ENCODE measurements at places on chromosomes 5 and 9.

DNA sequence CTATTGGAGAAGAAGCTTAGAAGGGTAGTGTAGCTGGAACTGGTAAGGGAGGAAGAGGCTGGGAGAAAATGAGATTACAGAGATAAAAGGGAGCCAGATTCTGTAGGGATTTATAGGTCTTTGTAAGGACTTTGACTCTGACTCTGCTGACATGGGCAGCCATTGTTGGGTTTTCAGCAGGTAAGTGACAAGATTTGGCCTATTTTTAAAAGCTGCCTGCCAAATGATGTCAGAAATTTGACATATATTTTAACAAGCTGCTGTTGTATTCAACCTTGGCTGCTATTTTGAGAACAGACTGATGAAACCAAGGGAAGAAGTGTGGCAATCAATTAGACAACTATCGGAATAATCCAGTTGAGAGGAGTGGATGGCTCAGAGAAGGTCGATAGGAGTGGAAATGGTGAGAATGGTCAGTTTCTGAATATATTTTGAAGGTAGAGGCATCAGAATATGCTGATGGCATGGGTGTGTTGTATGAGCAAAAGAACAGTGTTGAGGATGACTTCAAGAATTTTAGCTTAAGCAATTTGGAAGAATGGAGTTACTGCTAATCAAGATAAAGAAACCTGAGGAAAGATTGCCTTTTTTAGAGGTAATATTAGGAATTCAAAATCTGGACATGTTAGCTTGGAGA lies 56.8 kb downstream of the KCTD16 start:
- DNase-seq: no peak

- DNase-seq: peak; percentile 88
These were observed 29.5 kb downstream of the CAST start for GRCh38 chr5:96691503-96692303.

DNA sequence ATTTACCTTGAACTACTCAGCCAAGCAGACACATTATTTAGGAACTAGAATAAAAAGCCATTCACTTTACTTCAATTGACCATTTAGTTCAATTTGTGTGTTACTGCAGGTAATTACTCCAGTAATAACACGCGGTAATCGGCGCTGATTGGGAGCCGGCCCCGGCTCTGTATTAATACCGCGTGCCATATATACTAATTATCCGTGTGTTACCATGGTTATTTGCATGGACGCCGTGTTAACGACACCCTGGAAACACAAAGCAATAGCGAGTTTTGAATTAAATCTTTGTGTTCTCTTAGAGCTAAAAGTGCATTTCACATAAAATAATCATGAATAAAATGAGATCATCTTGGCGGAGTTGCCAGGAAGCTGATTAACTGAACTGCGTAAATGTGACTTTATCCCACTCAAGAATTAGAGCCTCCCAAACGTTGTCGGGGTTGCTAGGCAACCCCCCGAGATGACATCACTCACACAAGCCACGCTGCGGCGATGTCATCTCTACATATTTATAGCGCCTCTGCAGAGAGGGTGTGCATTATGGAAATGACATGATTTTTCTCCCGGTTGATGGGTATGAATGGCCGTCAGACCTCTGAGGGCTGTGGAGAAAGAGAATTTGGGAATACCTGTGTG lies 41.4 kb upstream of the RNU6ATAC start:
- DNase-seq: peak; percentile 75

- no peak for DNase-seq
These were observed 182.2 kb downstream of the TAF11L14 start for GRCh38 chr5:17816505-17816904.

GRCh38 chr9:123113185-123113584 lies 79.7 kb downstream of the GPR21 start:
- DNase-seq: no peak

- no peak for DNase-seq
These were observed 32.0 kb downstream of the CKMT2 start for GRCh38 chr5:81265101-81265500.

DNA sequence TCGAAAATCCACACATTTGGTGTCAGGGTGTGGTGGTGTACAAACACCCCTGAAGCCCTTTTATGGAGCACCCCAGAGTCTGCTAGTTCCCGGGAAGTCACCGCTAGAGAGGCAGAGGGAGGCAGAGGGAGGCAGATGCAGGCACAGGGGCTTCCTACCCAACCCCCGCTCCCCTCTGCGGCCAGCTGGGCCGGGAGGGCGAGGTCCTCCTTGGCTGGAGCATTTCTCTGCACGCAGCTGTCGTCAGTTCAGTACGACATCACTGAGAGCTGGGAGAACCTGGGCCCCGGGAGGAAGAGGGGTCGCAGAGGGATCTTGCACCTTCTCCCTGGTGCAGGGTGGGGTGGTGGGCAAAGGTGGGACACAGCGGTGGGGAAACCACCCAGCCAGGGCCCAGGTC lies 15.8 kb upstream of the UBAC1 start:
- no peak for DNase-seq

DNA sequence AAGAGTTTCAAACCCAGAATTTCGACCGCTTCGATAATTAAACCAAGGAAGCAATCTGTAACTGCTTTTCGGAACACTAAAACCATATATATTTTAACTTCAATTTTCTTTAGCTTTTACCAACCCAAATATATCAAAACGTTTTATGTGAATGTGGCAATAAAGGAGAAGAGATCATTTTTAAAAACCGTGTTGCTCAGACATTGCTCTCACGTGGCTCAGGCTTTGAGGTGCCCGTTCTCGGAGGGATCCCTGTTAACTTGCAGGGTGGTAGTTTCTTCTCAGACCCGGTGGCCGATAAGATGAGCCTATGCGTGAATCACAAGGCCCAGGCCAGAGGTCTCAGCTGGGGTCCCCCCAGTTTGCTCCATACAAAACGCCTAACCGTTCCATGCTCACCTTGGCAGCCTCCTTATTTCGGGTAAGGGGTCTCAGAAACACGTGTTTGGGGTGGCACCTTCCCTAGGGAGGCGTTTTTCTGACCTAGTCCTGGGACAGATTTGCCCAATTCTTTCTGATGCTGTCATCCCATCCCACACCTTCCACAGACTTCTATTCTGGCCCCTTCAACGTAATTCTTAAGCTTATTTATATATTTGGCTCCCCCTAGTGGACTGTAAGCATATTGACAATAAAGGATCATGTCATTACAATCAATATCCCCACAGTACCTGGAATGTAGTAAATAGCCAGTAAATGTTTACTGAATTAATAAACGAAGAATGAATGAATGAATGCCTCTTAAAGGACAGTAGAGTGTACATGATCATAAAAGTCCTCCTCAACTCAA lies 48.1 kb downstream of the THBS4 start:
- DNase-seq: peak; percentile 85

- no peak for DNase-seq
These were observed 15.8 kb upstream of the RNU6ATAC start for GRCh38 chr9:134179918-134180785.

GRCh38 chr5:157352756-157353340 lies 86.9 kb downstream of the CYFIP2 start:
- DNase-seq: no peak

DNA sequence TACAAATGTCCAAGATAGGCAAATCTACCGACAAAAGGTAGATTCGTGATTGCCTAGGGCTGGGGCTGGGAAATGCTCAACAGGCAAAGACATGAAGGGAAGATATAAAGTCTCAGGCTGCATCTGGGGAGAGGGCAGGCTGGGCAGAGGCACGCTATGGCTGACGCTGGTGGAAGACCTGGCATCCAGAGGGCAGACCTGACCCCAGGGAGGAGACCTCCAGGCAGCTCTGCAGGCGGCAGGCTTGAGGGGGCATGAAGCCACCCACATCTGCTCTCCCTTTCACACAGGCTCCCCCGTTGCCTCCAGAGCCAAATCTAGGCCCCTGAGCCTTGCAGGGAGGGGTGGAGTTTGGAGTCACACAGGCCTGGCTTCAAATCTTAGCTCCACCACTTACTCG lies 145.5 kb downstream of the PAX5 start:
- no peak for DNase-seq

- peak; percentile 59 for DNase-seq
These were observed 147.2 kb downstream of the C9orf50 start for GRCh38 chr9:129473523-129474244.

DNA sequence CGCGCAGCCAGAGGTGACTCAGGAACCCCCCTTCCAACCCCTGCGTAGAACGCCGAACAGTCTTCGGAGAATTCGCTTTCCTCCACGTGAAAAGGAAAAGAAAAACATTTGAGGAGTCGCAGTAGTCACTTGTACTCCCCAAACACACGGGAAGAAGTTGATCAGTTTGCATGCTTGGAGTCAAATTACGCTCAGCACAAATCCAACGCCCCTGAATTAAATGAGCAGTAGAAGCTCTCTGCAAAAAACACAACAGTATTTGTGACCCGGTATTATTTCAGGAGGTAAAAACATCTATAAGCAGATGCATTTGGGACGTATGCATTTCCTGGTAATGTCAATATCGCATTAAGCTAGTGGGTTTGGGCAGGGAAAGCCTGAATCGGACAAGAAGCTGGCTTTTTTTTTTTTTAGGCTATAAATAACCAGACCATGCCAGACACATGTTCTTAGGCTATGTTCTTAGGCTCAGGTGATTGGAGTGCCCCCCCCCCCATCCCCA lies 854 bp upstream of the ARL15 start:
- no peak for DNase-seq

GRCh38 chr5:23013395-23013998 lies 160.4 kb upstream of the CDH12 start:
- no peak for DNase-seq

GRCh38 chr9:134619983-134620661 lies 21.5 kb upstream of the COL5A1 start:
- DNase-seq: no peak

DNA sequence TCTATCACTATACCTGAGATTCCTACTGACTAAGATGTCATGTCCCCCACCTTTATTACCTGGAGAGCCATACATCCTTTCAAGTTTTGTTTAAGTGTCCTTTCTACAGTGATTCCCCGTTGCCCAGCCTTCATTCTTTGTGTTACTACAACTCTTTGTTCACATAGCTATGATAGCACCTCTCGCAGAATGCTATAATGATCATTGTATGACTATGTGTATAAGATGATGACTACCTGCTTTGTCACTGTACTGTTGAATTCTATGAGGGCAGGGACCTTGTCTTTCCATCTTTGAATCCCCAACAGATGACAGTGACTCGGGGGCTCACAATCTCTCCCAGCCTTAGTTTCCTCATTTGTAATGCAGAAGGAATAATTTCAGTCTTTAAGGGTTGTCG lies 361.2 kb downstream of the NPR3 start:
- no peak for DNase-seq

- DNase-seq: peak; percentile 73
These were observed 68.1 kb downstream of the NIPBL start for GRCh38 chr5:36944607-36945225.

DNA sequence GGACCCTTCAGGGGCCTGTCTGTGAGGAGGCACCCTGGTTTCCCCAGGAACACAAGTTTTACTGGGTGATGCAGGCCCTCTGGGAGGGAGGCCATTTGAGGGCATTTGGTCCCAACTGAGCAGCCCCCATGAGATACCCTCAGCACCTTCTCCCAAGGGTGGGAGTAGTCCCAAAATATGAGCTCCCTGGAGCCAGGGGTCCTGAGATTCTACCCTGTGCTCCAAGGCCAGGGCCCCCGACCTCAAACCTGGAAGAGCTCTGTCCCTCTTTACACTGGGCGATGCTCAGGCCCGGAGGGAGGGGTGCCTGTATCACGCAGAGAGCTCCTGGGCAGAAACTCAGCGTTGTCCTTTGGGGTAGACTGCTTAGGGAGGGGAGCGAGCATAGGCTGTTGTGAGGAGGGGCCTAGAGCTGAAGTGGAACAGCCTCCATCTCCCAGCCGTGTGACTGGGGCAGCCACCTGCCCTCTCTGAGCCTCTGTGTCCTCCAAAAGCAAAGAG lies 64.0 kb upstream of the SYNPO start:
- DNase-seq: no peak

GRCh38 chr5:75567710-75568109 lies 43.5 kb upstream of the ANKDD1B start:
- DNase-seq: no peak

- no peak for DNase-seq
These were observed 650.3 kb downstream of the SEMA5A start for GRCh38 chr5:8895599-8895998.

DNA sequence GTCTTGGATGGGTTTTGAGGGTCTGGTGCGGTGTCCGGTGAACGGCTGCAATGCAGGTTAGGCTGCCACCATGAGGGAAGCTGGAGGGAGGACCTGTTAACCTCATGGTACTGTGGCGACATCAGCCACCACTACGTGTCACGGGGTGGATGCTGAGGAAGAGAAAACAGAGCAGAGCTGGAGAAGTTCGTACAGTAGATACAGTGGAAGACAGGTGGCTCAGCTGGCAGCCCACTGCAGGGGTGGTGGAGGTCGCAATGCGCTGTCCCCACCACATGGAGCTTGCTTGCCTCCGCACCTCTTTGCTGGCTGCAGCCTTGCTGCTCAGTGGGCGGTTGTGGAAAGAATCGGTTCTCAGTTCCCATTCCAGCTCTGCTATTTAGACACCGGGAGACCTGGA lies 2.8 kb downstream of the DCANP1 start:
- DNase-seq: no peak

DNA sequence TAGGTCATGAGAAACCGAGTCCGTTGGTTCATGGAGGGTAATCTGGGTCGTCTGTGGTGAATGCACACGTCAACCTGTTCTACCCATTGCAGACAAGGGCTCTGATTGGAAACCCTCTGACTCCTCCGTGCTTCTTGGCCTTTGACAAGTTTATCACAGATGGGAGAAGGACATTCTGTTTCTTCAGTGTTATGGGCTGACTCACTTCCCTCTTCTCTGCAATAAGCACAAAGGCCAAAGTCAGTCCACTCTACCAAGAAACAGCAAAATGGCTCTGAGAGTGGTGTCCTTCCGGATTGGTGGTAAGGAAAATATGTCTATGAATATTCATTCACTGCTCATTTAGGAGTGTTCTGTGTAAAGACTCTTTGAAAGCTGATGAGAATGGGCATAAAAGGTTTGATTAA lies 89.3 kb downstream of the FEM1C start:
- peak; percentile 56 for DNase-seq

DNA sequence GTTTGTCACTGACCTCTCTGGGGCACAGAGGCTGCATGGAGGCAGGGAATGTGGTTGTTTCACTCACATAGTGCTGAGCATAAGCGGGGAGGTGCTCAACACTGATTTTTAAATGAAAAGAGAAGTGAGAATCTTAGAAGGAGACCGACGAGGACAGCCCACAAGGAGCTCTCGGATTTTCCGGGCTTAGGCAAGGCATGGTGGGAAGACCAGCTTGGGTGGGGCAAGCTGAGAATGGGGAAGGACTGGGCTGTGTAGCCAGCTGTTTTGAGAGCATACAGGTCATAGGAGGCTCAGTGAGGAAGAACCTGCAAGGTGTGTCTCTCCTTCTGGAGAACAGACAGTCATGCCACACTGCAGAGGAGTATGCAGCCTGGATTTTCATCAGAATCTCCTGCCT lies 86.0 kb upstream of the TNFSF8 start:
- DNase-seq: no peak

GRCh38 chr5:94498199-94498598 lies 120.2 kb downstream of the KIAA0825 start:
- DNase-seq: no peak

- DNase-seq: peak; percentile 33
These were observed 65.8 kb upstream of the S1PR3 start for GRCh38 chr9:88925481-88925880.

- DNase-seq: no peak
These were observed 2.2 kb upstream of the ADGRD2 start for GRCh38 chr9:124448019-124448418.

- no peak for DNase-seq
These were observed 103.1 kb downstream of the MTREX start for GRCh38 chr5:55410845-55411244.

- peak; percentile 65 for DNase-seq
These were observed 440.1 kb upstream of the ADAMTS16 start for GRCh38 chr5:4700069-4700468.

GRCh38 chr5:16733331-16734006 lies 116.7 kb upstream of the RETREG1 start:
- no peak for DNase-seq

All from AG10803 (cell line).